Spinal cord (tissue), 10 donors: ENCODE measurements at places on chromosomes 3 and 15. TPM values are rescaled to one million over a fixed set of nuclear protein-coding genes. Genes with fewer than 3 reads are reported as not detected.

Gene C3orf20
- polyA plus RNA-seq: 0.33 TPM

Gene NOX5
- polyA plus RNA-seq: 0.81 TPM

Gene LMAN1L
- 0.29 TPM for polyA plus RNA-seq

Gene SEMA3B
- polyA plus RNA-seq: 19.1 TPM

Gene GCSAM
- polyA plus RNA-seq: not detected

Gene OR5K4
- polyA plus RNA-seq: not detected

Gene CHRM5
- polyA plus RNA-seq: 1.2 TPM

Gene MUC4
- 0.95 TPM for polyA plus RNA-seq

Gene FBXW12
- 0.54 TPM for polyA plus RNA-seq

Gene SLC9C1
- 0.12 TPM for polyA plus RNA-seq

Gene NISCH
- 161 TPM for polyA plus RNA-seq

Gene IL12A
- polyA plus RNA-seq: 2.5 TPM

Gene RCCD1
- 30.5 TPM for polyA plus RNA-seq

Gene PYDC2
- polyA plus RNA-seq: not detected

Gene SLC12A1
- 4.3 TPM for polyA plus RNA-seq

Gene SMCO1
- not detected for polyA plus RNA-seq
